ENCODE measurements at places on chromosomes 3 and 15.

DNA sequence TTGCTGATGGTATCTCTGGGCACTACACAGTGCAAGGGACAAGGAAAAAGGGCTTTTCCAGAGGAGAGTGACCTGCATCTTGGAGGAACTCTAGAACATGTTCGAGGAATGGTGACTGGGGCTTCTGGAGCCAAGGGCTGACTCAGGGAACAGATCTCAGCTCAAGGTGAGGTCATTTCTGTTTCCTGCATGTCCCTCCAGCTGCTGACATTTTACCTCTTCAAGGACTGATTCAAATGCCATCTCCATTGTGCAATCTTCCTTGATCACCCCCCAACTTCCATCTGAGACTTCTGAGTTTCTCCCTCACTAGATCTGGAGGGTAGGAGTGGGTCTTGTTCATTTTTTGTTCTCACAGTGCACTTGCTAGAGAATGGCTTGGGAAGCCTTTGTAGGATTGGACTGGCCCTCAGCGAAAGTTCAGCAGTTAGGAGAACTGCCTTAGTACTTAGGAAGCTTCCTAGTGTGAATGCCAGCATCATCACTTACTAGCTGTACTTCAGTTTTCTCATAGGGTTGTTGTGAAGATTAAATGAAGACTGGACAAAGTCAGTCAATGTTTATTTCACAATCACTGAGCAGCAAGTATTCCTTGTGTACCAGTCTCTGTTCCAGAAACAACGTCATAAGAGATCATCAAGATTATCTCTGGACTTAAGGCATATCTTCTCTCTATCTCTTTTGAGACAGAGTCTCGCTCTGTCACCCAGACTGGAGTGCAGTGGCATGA, 2.6 kb upstream of the IDH3A start:
- DNase-seq: no peak

DNA sequence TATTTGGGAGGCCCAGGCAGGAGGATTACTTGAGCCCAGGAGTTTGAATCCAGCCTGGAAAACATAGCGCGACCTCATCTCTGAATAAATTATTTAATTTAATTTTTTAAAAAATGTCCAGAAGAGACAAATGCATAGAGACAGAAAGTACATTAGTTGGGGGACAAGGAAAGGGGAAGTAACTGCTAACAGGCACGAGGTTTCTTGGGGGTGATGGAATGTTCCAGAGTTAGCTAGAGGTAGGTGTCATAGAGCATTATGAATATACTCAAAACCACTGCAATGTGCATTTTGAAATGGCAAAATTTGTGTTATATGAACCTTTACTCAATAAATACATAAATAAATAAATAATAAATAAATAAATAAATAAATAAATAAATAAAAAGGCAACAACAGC, 31.7 kb upstream of the CYP11A1 start:
- no peak for DNase-seq

- DNase-seq: no peak
Observed at GRCh38 chr3:58085616-58086015, 77.4 kb downstream of the FLNB start.

GRCh38 chr3:159806412-159806811, 182.2 kb upstream of the IL12A start:
- no peak for DNase-seq

Data from amniotic stem cell (primary cell).